ENCODE measurements at places on chromosomes 12 and 14. TPM values are rescaled to one million over a fixed set of nuclear protein-coding genes. Genes with fewer than 3 reads are reported as not detected.

DNA sequence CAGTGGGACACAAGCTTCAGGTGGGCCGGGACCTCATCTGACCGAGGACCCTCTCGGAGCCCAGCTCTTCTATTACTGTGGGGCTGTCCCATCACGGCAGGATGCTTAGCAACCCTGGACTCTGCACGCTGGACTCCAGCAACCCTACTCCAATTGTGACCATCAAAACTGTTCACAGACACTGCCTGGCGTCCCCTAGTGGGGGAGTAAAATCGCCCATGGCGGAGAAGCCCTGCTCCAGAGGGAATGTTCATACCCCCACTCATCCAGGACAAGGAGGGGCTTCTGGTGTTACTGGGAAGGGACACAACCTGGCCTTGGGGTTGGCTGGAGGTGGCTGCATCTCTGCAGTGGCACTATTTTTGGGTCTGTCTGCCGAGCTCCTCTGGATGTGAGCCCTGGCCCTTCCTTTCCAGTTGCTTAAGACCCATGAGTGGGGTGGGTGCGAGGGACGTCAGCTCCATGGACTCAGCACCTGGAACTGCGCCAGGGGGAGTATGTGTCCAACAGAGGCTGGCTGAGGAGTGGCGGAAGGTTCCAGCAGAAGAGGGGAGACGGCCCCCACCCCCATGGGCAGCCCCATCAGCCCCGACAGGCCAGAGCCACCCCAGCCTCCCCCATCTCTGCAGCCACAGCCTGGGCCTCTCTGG lies 103.8 kb downstream of the RFLNA start:
- peaks cover 11% of the 10 kb centered on the region for H3K36me3 ChIP-seq
- peak overlapping the region; percentile 19 for H3K27ac ChIP-seq
- no peaks in the 10 kb centered on the region for H3K27me3 ChIP-seq
- peaks cover 60% of the 10 kb centered on the region for H3K4me1 ChIP-seq
- no peak for DNase-seq

DNA sequence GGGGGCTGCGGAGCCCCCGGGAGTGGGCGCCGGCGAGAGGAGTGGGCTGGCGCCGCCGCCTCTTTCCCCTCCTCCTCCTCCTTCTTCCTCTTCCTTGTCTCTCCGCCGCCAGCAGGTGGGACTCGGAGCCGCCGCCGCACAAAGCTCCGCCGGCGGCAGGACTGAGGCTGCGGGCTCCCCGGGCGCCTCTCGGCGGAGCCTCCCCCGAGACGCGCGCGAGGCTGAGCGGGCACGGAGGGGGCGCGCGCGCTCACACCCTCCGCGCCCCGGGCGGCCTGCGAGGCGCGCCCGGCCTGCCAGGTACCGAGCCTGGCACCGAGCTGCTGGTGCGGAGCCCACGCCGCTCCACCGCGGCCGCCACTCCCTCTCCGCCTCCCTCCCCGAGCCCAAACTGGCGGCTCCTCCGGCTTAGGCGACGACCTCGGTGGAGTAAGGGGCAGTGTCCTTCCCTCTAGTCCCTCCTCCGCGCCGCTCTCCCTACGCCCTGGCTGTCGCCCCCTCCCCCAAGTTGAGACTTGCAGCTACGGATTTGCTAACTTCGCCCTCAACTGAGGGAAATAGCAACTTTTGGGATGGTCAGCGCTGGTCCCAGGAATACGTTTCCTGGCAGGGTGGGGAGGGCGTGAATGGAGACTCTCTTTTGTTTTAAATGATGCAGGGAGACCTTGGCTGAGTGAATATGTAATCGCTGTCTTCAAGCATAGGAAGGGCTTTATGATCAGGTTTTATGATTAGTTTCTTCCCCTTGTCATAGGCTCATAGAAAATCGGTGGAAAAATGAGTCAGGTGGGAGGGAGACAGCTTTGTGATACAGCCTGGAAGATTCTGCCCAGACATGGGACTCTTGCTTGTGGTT lies 199.5 kb upstream of the CAND1 start:
- peaks cover 36% of the 10 kb centered on the region for H3K27me3 ChIP-seq
- H3K4me1 ChIP-seq, result peaks cover 4% of the 10 kb centered on the region
- peak overlapping the region; percentile 60 for H3K4me3 ChIP-seq
- no peaks in the 10 kb centered on the region for H3K36me3 ChIP-seq

Gene NKX2-1
- polyA plus RNA-seq, result not detected

DNA sequence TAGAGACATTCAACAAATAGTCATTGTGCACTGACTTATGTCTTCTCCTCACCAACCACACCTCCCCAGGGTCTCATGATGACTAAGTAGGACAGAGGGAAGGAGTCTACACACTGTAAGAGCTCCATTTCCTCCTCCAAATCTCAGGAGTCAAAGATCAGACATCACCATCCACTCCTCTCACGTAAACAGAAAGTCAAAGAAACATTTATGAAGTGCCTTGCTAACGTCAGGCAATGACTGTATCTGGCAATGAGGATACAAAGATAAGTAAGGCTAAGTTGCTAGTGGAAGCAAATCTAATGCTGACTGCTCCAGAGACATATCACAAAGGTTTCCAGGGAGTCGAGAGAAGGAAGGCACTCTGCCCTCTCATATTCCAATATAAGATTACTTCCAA lies 88.9 kb downstream of the SLC2A13 start:
- no peak for DNase-seq
- H3K4me3 ChIP-seq, result no peak overlapping the region
- no peaks in the 10 kb centered on the region for H3K36me3 ChIP-seq
- no peaks in the 10 kb centered on the region for H3K4me1 ChIP-seq
- no peaks in the 10 kb centered on the region for H3K27me3 ChIP-seq

- H3K4me3 ChIP-seq, result no peak overlapping the region
- DNase-seq, result no peak
- H3K27ac ChIP-seq, result no peak overlapping the region
- H3K4me1 ChIP-seq, result no peaks in the 10 kb centered on the region
- no peaks in the 10 kb centered on the region for H3K36me3 ChIP-seq
Measured at GRCh38 chr12:5267603-5268423, 164.1 kb upstream of the NTF3 start.

- no peak overlapping the region for H3K27ac ChIP-seq
- no peaks in the 10 kb centered on the region for H3K27me3 ChIP-seq
- DNase-seq, result no peak
- H3K4me3 ChIP-seq, result no peak overlapping the region
- no peaks in the 10 kb centered on the region for H3K36me3 ChIP-seq
- H3K4me1 ChIP-seq, result no peaks in the 10 kb centered on the region
Measured at GRCh38 chr14:36324897-36325296, 4.5 kb upstream of the MBIP start.

Data from SK-N-SH (cell line).